LoVo (cell line): ENCODE measurements at places on chromosomes 12 and 14.

DNA sequence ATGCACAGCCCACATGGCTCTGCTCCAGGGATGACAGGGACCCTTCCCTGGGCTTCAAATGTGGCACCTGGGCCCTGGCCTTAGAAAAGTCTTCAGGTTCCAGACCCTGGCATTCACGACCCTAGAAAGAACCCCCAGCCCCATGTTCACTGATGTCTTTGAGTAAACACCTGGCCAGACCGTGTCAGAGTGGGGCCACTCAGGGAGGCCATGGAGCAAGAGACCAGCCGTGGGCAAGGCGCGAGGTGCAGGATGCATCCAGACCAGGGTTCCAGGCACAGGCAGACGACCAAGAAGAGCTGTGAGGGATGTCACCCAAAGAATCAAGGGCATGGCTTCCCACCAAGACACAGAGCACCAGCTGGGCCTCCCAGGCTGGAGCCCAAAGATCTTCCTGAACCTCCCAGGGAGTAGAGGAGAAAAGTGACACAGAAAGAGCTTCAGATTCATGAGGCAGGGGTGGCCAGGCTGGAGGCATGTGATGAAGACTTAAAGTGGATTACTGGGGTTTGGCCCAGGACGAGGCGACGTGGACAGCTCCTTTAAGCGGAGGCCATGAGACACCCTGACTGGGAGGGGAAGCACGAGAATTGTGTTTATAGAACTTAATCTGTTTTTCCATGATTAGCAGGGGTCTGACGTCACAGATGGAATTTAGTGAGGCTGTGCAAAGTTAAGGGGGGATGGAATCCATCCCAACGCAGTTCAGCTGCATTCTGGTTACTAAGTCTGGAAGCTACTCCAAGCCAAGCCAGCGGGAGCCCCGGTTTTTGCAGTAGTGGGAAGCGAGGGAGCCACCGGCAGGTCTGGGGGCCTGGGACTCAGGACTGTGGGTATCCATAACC is 61.6 kb downstream of the ARL6IP4 start:
- DNase-seq: no peak

GRCh38 chr12:80872053-80872452 is 65.7 kb downstream of the LIN7A start:
- DNase-seq: no peak

- no peak for DNase-seq
These were observed 87.6 kb downstream of the SYNE2 start for GRCh38 chr14:63940387-63940786.

DNA sequence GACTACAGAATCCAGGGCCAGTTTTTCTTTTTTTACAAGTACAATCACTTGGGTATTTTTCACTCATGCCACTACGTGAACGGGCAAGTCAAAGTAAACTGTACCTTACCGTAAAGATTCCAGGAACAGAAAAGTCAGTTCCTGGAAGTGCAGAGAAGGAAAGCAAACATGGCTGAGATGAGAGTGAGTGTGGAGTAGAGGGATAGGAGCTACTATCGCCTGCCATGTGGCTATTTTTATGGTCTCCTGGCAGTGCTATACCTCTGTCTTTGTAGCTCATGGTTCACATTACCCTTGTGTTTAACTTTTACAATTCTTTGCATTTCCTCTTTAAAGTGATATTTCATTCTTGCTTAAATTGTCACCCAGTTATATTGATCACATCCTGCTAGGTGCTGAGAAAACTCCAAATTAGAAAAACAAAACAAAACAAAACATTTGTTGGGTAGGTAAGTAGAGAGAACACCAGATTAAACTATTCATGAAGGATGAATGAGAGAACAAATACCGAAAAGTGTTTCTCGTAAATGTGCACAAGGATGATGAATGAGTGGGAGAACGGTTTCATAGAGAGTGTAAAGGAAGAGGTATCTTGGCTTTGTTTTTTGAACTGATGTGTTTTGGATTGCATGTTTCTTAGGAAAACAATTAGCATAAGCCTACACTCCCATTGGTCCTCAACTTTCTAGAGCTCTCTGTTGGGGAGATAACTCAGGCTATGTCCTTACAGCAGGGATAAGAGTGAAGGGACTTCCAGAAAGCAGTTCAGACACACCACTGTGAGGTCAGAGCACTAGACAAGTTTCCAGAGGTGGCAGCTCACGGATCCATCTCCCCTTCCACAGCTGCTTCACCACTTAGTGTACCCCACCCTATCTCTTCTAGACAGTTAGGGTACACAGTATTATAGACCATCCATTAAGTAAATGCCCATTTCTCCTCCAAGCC is 163.7 kb downstream of the IPO8 start:
- no peak for DNase-seq

- no peak for DNase-seq
These were observed 139.3 kb upstream of the PRMT8 start for GRCh38 chr12:3351731-3352130.

DNA sequence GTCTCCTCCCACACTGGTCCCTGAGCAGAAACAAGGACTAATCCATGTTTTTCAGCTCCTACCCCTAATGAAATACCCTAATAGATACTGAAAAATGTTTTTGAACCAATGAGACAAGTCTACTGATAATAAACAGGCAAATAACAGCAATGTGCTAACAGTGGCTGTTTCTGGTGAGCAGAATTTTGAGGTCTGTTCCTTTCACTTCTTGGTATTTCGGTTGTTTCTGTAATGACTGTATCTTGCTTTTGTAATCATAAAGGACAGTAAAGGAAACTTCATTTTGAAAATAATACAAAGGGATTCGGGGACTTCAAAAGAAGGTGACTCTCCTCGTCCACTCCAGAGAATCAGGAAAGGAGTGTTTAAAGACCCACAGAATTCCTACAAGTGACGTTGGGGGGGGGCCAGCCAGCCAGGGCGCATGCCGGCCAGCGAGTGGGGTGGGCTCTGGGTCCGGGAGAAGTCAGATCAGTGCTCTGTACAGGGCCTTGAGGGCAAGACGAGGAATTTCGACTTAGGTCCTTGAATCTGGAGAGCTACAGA is 1.1 kb upstream of the CD9 start:
- no peak for DNase-seq

GRCh38 chr14:23638414-23639047 is 2.4 kb downstream of the DHRS2 start:
- no peak for DNase-seq

- DNase-seq: no peak
These were observed 31.1 kb upstream of the ETNK1 start for GRCh38 chr12:22593864-22594263.

DNA sequence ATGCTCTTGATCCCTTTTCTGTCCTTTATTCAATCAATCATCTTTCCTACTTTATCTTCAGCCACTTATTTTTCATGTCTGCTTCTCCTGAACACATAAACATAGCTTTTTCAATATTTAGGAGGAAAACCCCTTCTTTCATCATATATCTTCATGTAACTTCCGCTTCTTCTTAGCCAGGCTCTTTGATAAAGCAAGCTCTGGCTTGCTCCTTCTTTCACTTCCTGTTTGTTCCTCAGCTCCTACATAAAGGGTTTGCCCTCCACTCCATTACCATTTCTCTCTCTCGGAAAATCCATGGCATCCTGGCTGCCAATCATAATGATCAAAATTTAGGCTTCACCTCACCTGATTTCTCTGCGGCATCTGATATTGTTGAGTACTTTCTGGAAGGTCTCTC is 33.7 kb upstream of the HELB start:
- DNase-seq: no peak

DNA sequence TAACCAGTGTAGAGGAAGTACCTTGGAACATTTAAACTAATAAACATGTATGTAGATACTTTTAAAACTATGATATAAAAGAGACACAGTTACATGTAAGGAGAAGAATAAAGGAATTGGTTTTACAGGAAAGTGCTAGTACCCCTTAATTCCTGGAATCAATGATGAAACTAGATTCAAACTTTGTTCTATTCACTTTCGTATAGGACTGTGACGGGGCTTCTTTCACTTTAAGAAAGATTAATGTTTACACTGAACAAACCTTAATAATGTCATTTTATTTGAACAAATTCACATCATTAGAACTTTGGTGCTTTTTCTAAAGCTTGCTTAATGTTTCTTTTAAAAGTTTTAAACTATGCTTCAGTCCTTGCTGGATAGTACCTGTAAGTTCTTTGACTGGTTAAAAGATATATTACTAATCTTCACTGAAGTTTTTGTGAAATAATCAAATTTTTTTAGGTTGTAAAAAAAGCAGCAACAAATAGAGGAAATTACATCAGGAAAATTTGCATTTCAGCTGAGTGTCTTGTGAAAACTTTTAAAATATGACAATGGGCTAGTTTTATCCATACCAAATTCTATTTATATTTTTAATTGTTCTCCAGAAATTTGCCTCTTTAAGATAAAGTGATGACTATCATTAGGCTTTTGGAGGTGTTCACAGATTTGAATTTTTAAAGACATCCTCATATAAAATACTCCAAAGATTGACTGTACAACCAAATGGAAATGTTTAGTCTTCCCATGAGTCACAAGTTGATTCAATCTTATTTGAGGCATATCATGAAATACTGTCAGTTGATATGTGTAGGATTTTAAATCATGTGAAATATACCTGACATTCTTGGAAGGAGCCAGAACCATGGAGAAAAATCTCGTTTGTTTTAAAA is 36.2 kb downstream of the PAPOLA start:
- no peak for DNase-seq

DNA sequence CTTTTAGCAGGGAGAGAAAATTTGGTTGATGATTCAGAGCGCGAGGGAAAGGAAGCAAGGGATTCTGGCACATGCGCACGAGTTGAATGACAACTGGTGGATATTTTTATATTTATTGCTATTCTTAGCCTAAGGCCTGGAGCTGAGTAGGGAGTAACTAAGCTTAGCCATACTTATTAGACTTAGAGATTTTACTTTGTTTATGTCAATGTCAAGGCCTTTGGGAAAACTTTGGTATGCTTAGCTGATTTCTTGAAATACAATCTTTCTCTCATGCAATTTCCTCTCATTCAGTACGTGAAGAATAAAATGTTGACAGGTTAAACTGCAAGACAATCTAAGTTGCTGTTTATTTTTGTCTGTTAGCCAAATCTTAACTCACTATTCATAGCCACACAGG is 101.1 kb downstream of the CRADD start:
- DNase-seq: no peak

GRCh38 chr14:101503431-101504095 is 57.7 kb upstream of the DIO3 start:
- DNase-seq: no peak

GRCh38 chr12:66627988-66628317 is 50.9 kb downstream of the GRIP1 start:
- no peak for DNase-seq

DNA sequence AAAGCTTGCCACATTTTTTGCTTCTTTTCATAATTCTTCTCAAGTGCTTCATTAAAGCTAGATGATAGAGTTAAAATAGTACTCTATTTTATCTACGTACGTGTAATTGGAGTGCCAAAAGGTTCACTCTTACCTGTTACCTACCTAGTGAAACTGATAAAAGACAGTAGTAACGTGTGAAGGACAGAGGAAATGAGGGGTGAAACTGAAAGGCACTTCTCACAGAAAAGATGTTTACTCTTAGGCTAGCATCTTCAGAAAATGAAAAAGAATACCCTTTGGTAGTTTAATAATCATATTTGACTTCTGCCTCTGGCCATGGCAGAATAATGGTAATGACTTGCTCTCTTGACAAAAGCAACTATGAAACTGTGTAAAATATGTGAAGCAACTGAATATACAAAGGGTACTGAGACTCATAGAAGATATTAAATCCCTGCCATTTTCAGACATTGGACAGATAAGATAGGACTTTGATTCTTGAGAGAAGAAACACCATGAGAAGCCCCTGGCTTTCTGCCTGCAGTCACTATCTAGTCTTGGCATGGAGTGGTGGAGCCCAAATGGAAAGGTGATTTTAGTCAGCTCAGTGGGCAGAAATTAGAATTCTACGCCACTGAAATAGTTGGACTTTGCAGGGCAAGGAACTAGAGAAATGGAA is 6.3 kb upstream of the EVL start:
- DNase-seq: no peak

- DNase-seq: peak; percentile 56
These were observed 58.8 kb downstream of the PIK3C2G start for GRCh38 chr12:18320036-18320617.

- no peak for DNase-seq
These were observed 491.7 kb downstream of the SNAPC1 start for GRCh38 chr14:62253911-62254310.

- DNase-seq: no peak
These were observed 193.4 kb upstream of the NOVA1 start for GRCh38 chr14:26791117-26791806.

DNA sequence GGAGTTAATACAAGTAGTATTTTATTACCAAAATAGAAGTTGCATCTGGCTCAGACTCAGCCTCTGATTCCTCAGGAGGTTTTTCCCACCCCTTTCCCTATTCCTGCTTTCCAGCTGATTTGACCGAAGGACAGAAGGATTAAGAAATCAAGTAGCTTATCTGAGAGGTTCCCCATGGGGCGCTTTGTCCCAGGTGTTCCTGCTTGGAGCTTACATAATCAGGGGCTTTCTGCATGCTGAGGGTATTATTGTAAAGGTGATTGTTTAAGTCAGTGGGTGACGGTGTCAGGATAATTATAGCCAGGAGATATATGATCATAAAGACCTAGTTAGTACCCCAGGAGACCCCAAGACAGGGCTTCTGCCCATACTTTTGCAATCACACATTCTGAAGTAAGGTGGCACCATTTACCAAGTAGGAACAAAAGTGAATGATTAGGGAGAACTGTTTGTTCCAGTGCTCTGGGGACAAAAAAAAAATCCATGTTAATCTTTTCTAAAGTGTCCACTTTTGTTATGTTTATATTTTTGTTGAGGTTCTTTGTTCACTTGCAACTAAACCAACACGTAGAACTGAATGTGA is 921.3 kb downstream of the NRXN3 start:
- DNase-seq: no peak

- no peak for DNase-seq
These were observed 34.1 kb downstream of the ITGA7 start for GRCh38 chr12:55673638-55674037.

DNA sequence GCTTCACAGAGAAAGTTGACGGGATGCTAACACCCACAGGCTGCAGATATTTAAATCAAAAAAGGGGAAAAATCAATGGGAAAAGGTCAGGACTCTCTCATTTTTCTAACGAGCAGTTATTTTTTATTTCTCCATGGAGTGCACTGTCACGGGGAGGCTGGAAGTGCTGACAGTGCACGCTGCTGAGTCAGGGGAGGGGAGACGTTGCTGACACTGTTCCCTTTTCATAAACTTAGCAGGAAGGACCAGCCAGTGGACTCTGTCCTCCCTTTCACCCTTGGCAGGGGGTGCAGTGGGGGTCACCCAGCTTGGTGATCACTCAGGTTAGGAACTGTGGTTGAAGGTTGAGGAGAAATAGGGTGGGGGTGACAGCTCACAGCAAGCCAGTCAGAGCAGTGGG is 65.6 kb upstream of the FUT8 start:
- no peak for DNase-seq
